ENCODE measurements at places on chromosomes 5 and 9. TPM values are rescaled to one million over a fixed set of nuclear protein-coding genes. Genes with fewer than 3 reads are reported as not detected.

The GGTA1 gene
- 1.9 TPM for total RNA-seq

The FSD1L gene
- total RNA-seq = 11.4 TPM

The FCN2 gene
- total RNA-seq = not detected

The FOXD4L4 gene
- not detected for total RNA-seq

GRCh38 chr5:41870627-41871048, 413 bp upstream of the OXCT1 start:
- DNase-seq = no peak

DNA sequence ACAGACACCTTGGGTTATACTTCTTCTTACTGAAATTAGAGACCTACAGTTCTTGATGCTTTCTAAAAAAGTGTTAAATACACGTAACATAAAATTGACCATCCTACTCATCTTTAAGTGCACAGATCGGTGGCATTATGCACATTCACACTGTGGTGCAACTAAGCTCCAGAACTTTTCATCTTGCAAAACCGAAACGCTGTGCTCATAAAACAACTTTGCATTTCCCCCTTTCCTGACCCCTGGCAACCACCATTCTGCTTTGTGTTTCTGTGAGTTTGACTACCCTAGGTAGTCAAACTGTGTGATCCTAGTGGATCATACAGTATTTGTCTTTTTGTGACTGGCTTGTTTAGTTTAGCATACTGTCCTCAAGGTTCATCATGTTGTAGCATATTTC, 3.9 kb downstream of the MVB12B start:
- DNase-seq = no peak

GRCh38 chr9:85344901-85345300, 396.9 kb downstream of the AGTPBP1 start:
- no peak for DNase-seq

- DNase-seq = no peak
These were observed 1111.8 kb downstream of the TAF11L14 start for GRCh38 chr5:18745988-18746615.

GRCh38 chr5:103336941-103337340, 78.4 kb downstream of the MACIR start:
- no peak for DNase-seq

DNA sequence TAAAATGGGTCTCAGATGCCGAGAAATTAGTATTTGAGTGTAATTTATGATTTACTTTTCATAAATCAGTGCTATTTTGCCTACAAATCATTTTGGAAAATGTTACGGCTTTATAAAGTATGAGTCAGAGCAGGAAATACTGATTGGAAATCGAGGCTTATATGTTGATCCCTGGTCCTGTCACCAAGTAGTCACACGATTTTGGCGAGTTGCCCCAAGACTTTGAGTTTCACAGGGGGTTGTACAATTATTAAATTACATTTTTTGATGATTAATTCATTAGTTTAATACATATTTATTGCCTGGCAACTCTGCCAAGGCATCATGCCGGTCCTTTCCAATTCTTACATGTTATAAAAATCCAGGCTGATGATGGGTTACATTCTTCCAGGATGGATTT, 443.9 kb upstream of the KLF4 start:
- DNase-seq = no peak

GRCh38 chr5:167702014-167702413, 589.4 kb upstream of the WWC1 start:
- no peak for DNase-seq

DNA sequence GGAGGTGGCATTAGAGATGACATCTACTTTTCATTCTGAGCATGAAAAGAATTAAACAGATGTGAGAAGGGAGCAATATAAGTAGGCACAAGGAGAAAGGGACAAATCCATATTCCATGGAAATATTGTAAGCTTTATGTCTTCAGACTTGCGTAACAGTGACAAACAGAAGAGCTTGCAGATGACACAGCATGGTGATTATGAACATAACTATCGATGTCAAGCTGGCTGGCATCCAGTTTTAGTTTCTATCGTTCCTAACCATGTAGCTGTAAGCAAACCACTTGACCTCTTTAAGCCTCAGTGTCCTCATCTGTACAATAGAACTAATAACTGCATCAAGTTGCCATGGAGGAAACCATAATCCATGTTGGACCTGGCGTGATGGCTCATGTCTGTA, 246.7 kb upstream of the ADRA1B start:
- no peak for DNase-seq

DNA sequence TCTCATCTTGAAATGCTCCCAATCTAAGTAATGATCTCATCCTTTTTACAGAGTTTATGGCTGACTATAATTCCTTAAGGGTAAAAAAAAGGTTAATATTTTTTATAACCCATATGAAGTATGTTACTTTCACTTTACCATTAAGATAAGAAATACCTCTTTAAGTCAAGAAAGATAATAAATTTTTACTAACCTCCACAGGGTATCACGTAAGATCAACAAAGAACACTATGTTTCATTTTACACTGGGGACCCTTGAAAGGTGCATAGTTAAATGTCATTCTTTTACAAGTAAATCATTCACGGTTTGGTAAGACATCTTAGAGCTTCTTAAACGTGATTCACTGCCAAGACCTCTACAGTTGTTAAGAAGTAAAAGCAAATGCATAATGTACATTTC, 472.7 kb upstream of the CDH9 start:
- DNase-seq = no peak

- DNase-seq = no peak
These were observed 31.9 kb downstream of the CCDC125 start for GRCh38 chr5:69300537-69301203.

GRCh38 chr9:107242073-107243030, 40.7 kb upstream of the RAD23B start:
- no peak for DNase-seq

- peak; percentile 12 for DNase-seq
These were observed 27.1 kb upstream of the BASP1 start for GRCh38 chr5:17190242-17190778.

- peak; percentile 81 for DNase-seq
These were observed at the start of gene TGFBI for GRCh38 chr5:136028782-136029742. Gene TGFBI (plus strand): TSS chr5:136028988. CDS start chr5:136029056, 68 bp downstream.

GRCh38 chr5:99122976-99123375, 194.2 kb upstream of the CHD1 start:
- no peak for DNase-seq

DNA sequence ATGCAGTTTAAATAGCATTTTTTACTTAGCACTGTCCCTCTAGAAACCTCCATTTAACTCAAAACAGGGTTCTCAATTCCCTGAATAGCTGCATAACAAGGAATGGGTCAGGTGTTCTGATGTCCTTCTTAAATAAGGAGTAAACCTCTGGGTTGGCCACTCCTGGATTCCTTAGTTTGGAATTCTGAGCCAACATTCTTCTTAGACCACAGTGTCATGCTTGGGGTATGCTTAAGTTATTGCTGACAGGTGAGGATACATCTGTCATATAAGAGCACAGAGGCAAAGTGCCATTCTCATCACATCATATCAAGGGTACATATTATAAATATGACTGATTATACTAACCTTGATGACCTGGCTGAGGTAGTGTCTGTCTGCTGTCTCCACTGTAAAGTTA, 179.9 kb upstream of the SEMA6A start:
- no peak for DNase-seq

GRCh38 chr9:118271331-118271730, 567.1 kb downstream of the TLR4 start:
- DNase-seq = no peak

Measured in heart left ventricle (tissue), 16 donors.